ENCODE measurements at places on chromosomes 6 and 20.

- DNase-seq = no peak
Observed at GRCh38 chr20:7879883-7880282, 60.4 kb downstream of the HAO1 start.

GRCh38 chr20:33568868-33569801, 79.2 kb downstream of the CBFA2T2 start:
- no peak for DNase-seq

- DNase-seq = no peak
Observed at GRCh38 chr20:36861625-36861874, 14.4 kb upstream of the TLDC2 start.

GRCh38 chr6:2862712-2863181, 21.1 kb upstream of the SERPINB1 start:
- DNase-seq = no peak

DNA sequence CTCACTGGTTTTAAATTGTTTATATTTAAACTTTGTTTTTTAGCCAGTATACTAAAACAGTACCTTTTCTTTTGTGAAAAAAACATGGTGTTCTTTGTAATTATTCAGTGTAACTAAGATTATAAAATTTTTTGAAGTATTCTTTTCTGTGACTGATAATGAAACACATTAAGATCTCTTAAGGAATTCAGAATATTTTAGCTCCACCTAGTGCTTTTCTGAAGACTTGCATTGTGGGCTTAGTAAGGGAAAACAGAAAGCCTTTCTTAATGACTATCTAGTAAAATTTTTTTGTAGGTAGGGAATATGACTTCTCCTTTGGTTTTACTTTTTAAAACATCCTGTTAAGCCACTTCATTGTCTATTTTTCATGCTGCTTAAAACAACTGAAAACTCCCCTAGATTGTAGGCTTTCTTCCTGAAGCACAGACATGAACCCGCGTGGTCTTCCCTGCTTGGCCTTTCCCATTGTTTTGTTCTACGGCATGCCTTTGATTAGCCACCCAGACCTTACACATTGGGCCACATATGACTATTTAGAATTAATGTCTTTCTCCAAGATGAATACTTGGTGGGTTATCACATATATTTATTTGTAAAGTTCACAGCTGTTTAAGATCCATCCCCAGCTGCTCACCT, 72.1 kb downstream of the AFDN start:
- DNase-seq = no peak

DNA sequence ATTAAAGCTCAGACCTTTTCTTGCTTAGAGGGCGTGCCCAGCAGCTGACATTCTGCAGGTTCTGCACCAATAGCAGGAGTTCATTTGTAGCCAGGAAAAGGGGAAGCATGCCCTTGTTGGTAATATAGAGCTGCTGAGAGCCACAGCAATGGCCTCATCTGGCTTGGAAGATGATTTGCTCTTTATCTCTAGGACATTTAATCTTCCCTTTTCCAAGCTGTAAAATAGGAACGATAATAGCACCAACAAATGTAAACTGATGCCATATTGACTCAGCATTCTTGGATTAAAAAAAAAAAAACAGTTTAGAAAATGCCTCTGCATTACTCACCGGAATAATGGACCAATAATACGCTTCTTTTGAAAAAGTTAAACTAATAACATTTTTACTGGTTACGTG, 93.4 kb upstream of the SLC2A12 start:
- no peak for DNase-seq

GRCh38 chr6:27176523-27177484, 70.7 kb upstream of the PRSS16 start:
- no peak for DNase-seq

DNA sequence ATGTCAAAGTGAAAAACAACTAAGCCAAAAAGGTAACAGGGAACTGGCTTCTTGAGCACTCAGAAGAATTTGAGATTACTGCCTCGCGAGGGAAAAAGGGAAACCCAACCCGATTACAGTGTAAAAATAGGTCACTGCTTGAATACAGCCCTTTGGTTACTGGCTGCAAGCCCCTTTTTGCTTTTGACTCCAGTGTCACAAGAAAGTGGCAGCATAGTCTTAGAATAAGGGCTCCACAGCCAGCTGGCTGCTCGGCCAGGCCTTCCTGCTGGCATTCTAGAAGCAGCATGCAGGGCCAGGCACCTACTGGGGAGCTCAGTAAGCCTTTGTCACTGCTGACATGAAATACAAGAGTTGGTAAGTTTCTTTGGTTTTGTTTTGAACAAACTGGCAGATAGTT, 83.0 kb downstream of the ZHX3 start:
- no peak for DNase-seq

- no peak for DNase-seq
Observed at GRCh38 chr6:25227854-25228253, 51.3 kb upstream of the CARMIL1 start.

- no peak for DNase-seq
Observed at GRCh38 chr6:126140015-126140414, 153.7 kb downstream of the TRMT11 start.

GRCh38 chr20:35320396-35321126, 28.3 kb upstream of the FAM83C start:
- DNase-seq = no peak

DNA sequence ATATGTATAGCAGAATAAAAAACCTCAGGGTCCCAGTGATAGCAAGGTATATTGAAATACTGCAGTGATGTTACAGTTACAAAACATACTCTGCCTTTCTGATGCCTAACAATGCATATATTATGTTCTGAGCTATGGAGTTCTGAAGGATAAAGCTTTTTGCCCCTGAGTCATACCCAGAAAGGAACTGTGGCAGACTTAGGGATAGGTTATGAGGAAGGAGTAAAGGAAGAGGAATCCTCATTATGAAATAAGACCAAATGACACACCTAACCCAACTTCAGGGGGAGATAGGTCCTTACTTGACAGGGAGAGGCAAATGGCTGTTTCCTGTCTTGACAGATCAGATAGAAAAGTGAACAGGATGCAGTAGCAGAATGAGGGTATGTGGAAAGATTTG, 940.6 kb upstream of the FLRT3 start:
- no peak for DNase-seq

- DNase-seq = no peak
Observed at GRCh38 chr6:46794068-46794467, 879 bp downstream of the MEP1A start.

DNA sequence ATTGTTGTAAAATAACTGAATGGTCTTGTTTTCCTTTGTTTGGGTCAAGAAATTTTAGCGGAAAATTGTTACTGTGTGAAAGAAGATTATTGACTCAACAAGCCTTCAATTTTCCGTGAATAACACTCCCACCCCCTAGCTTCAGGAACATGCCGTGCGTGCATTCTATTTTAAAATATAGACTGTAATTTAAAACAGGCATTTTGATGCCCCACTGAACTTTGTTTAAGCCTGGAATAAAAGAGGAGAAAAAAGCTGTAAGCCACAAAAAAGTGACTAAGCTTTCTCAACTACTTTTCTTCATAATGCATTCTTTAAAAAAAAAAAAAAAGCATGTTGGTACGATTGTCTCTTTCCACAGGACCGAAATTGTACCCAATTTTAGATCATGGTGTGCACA, 166.0 kb downstream of the ARID1B start:
- no peak for DNase-seq

DNA sequence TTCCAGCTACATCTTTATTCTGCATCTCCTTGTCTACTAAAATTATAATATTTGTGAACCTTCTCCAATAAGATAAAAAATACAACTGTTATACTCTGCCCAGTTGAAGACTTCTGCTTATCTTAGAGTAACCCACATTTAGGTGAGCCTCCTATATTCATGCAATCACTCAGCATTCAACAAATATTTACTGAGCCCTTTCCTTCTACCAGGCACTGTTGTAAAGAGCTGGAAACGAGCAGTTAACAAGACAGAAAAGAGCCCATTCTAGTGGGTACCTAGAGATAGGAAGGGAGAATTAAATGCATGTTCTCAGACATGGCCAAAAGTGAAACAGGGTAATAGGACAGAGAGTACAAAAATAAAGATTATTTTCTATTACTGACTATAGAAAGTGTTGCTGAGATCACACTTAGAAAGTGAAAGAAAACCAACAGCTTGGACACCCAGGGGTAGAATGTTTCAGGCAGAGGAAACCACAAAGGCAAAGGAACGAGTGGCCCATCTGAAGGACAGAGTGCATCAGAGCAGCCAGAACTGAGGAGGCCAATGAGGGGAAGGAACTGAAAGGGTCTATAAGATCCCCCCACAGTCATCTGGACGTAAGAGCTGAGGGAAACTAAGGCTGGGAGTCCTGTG, 50.8 kb upstream of the SMLR1 start:
- DNase-seq = no peak

DNA sequence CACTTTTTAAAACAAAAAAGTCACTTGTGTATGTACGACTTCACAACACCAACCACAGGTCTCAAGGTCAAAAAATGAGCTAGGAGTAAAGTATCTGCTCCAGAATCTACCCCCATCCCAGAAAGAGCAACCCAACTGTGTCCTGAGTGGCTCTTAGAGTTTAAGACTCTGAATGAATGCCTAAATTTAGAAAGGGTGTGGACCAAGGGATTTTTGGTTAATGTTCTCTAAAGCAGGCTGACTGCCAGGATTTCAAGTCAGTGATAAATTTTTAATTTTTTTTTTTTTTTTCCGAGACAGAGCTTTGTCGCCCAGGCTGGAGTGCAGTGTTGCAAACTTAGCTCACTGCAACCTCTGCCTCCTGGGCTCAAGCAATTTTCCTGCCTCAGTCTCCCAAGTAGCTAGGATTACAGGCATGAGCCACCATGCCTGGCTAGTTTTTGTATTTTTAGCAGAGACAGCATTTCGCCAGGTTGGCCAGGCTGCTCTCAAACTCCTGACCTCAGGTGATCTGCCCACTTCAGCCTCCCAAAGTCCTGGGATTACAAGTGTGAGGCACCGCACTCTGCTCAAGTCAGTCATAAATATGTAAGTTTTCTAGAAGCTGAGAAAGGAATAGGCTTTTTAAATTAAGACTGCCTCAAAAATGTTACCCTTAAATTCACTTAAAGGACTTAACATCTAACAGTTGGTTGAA, 20.2 kb downstream of the STAU1 start:
- no peak for DNase-seq

DNA sequence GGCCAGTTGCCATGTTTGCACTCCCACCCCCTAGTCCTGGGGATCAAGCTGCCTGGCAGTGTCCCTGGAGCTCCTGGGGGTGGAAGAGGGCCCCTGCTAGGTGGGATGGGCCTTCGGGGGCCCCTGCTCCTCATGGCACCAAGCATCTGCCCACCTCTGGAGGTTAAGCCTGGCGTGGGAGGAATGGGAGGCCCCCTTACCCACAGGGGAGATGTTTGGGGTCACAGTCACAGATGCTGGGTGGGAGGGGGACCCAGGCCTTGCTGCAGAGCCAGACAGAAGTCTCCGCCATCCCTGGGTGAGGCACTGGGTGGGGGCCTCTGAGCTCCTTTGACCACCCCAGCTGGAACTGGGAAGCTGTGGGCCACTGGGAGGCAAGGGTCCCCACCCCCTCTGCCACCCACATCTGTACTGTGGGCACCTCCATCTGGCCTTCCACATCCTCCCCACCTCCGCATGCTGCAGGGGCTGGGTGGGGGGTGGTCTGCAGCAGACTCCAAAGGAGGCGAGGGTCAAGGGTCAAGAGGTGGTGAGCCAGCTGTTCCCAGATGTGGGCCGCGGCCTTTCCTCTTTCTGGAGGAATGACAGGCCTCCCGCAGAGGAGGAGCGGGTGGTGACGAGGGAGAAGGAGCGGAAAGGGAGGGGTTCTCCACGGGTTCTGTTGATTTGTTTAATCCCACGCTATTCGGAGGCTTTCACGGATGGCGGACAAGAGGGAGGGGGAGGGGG, 41.5 kb downstream of the YTHDF1 start:
- no peak for DNase-seq

- DNase-seq = no peak
Observed at GRCh38 chr6:94127716-94128115, 708.4 kb upstream of the EPHA7 start.

DNA sequence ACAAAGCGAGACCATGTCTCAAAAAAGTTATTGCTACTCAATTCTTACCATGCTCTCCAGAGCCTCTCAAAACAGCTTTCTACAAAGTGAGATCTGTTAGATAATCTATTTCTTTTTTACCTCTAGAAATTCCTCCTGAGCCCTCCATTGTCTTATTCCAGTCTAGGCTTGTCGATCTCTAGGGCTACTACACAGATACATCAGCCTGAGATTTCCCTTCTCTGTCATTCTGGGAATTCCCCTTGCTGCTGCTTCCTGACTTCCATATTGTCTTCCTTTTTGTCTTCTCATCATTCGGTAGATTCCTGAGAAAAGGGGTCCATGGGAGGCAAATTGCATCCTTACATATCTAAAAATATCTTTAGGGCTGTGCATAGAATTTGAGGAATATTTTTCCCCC, 75.6 kb upstream of the GNRH2 start:
- no peak for DNase-seq

DNA sequence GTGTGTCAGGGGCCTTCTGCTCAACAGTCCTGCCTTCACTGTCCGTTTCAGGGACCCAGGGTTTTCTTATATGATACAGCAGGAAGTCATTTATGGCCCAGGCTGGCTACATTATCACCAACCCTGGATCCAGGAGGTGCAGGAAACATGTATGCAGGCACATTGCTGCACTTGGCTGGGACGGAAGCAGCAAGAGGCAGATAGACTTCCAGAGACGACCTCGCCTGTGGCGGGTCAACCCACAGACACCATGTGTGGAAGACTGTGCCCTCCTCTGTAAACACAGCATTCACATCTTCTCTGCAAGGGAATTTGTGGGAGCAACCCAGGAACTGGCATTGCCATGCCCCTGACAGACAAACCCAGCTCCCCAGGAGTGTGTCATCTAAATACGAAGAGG, 43.7 kb downstream of the TBC1D7 start:
- DNase-seq = no peak

DNA sequence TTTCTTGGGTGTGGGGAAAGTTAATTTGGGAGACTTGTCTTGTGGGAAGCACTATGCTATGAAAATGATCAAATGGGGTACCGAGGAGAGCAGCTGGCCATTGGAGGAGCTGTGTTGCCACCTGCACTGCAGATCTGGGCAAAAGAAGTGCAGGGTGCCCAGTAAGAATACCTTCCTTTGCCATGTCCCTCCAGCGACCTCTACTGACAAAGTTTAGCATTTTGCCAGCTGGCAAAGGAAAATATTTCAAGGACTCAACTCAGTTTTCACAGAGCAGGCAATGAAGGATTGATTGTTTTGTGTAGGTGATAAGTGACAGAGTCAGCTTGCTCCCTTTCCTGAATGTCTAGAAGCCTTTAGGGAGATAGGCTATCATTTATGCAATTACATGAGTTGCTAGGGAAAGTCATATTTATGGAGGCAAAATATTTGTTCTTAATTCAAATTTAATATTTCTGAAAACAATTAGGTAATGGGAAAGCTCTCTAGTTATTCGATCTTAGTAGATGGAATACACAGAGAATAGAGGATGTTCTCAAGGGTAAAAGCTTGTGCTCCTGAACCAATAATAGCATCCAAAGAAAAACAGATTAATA, 118.4 kb downstream of the FARS2 start:
- DNase-seq = no peak
